Peyer's patch (tissue), 4 donors: ENCODE measurements at places on chromosomes 2 and 18. TPM values are rescaled to one million over a fixed set of nuclear protein-coding genes. Genes with fewer than 3 reads are reported as not detected.

DNA sequence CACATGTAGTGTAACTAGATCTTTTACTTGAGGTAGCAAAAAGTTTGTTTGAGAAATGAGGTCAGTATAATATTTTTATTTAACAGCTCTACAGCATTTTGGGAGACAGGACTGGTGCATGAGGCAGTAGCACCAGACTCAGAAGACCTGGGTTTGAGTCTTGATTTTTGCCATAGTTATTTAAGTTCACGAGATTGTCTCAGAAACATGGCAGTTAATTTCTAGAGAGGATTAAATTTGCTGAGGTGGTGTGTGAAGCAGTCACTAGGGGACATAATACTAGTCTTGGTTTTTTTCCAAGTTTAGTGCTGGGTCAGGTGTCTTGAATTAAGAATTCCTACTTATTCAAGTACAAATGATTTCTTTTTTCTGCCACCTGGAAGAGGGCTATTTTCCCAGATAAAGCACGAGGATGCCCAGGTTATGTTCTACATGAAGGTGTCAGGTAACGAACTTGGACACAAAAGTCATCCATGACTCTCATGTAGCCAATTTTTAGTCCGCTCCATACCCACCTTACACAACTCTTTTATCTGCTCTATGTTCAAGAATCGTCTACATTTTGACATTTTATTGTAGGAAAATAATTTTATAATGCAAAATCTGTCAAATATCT lies 1.4 kb downstream of the MARCHF7 start:
- no peak for DNase-seq
- H3K4me3 ChIP-seq: peak overlapping the region; percentile 98
- H3K36me3 ChIP-seq: no peaks in the 10 kb centered on the region
- H3K27me3 ChIP-seq: no peaks in the 10 kb centered on the region

- H3K4me1 ChIP-seq: no peaks in the 10 kb centered on the region
- H3K4me3 ChIP-seq: no peak overlapping the region
Measured at GRCh38 chr18:31680831-31681568, 3.4 kb downstream of the B4GALT6 start.

- no peak overlapping the region for H3K4me3 ChIP-seq
- no peaks in the 10 kb centered on the region for H3K4me1 ChIP-seq
- no peaks in the 10 kb centered on the region for H3K27me3 ChIP-seq
- no peaks in the 10 kb centered on the region for H3K36me3 ChIP-seq
- no peak for DNase-seq
Measured at GRCh38 chr18:9755615-9756014, 47.5 kb downstream of the RAB31 start.

The DYTN gene
- not detected for total RNA-seq

The PJVK gene
- 1.7 TPM for total RNA-seq

The DOK6 gene
- total RNA-seq: 0.83 TPM

- H3K27me3 ChIP-seq: no peaks in the 10 kb centered on the region
- no peaks in the 10 kb centered on the region for H3K4me1 ChIP-seq
- H3K27ac ChIP-seq: no peak overlapping the region
- no peak for DNase-seq
- no peak overlapping the region for H3K4me3 ChIP-seq
Measured at GRCh38 chr18:45839414-45840395, 14.2 kb downstream of the SIGLEC15 start.

DNA sequence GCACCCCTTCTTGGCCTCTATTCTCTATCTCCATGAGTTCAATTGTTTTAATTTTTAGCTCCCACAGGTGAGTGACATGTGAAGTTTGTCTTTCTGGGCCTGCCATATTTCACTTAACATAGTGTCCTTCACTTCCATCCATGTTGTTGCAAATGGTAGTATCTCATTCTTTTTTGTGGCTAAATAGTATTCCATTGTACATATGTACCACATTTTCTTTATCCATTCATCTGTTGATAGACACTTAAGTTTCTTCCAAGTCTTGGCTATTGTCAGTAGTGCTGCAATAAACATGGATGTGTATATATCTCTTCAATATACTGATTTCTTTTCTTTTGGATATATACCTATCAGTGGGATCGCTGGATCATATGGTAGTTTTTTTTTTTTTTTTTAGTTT lies 9.0 kb downstream of the STRADB start:
- DNase-seq: no peak
- H3K27ac ChIP-seq: no peak overlapping the region
- H3K27me3 ChIP-seq: no peaks in the 10 kb centered on the region
- H3K4me1 ChIP-seq: no peaks in the 10 kb centered on the region

The GALR1 gene
- total RNA-seq: 0.83 TPM

GRCh38 chr18:48191494-48191893 lies 217.7 kb downstream of the ZBTB7C start:
- no peak overlapping the region for H3K4me3 ChIP-seq
- no peak overlapping the region for H3K27ac ChIP-seq
- H3K4me1 ChIP-seq: peaks cover 5% of the 10 kb centered on the region
- H3K36me3 ChIP-seq: no peaks in the 10 kb centered on the region

DNA sequence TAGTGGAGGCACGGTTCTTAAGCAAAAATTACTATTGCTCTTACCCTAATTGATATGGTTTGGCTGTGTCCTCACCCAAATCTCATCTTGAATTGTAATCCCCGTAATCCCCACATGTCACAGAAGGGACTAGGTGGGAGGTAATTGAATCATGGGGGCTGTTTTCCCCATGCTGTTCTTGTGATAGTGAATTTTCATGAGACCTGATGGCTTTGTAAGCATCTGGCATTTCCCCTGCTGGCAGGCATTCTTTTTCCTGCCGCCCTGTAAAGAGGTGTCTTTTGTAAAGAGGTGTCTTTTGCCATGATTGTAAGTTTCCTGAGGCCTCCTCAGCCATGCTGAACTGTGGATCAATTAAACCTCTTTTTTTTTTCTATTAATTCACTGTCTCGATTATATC lies 1691.8 kb upstream of the SLC39A10 start:
- DNase-seq: no peak
- no peaks in the 10 kb centered on the region for H3K4me1 ChIP-seq
- no peaks in the 10 kb centered on the region for H3K36me3 ChIP-seq
- no peak overlapping the region for H3K27ac ChIP-seq
- no peak overlapping the region for H3K4me3 ChIP-seq
- H3K27me3 ChIP-seq: no peaks in the 10 kb centered on the region

DNA sequence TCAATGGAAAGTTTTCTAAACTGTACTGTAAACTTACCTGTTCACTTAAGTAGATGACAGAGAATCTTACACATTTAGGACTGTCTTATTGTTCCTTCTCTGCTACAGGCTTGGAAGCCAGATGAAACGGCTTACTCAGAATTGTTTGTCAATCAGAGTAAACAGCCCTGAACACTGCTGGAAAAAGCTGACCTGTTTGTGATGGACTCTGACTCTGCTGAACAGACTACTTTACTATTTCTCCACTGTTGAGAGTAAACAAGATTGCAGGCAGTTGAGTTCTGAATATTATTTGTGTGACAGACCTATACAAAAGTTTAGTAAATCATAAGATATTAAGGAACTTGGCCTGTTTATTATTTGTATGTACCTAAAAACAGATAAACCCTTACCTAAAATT lies 99.0 kb downstream of the NOL10 start:
- H3K27ac ChIP-seq: no peak overlapping the region
- H3K36me3 ChIP-seq: no peaks in the 10 kb centered on the region

DNA sequence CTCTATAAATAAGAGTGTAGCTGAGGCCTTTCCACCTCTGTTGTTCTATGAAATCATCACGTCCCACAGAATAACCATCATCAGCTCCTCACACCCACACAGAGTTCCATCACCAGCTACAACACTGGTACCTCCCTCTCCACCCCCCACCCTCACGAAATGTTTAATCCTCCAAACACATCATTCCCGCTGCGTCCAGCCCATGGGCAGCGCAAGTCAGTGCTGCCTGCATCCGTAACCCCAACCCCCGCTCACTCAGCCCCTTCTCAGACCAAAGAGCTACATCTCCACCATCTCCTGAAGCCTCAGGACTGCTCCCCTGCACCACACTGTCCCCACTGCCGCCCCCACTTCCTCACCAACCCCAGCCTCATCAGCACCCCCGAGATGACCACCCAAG lies 19.4 kb downstream of the DNMT3A start:
- no peaks in the 10 kb centered on the region for H3K4me1 ChIP-seq
- no peaks in the 10 kb centered on the region for H3K27me3 ChIP-seq
- DNase-seq: no peak
- H3K36me3 ChIP-seq: no peaks in the 10 kb centered on the region
- no peak overlapping the region for H3K27ac ChIP-seq

The CASP8 gene
- 37.3 TPM for total RNA-seq

DNA sequence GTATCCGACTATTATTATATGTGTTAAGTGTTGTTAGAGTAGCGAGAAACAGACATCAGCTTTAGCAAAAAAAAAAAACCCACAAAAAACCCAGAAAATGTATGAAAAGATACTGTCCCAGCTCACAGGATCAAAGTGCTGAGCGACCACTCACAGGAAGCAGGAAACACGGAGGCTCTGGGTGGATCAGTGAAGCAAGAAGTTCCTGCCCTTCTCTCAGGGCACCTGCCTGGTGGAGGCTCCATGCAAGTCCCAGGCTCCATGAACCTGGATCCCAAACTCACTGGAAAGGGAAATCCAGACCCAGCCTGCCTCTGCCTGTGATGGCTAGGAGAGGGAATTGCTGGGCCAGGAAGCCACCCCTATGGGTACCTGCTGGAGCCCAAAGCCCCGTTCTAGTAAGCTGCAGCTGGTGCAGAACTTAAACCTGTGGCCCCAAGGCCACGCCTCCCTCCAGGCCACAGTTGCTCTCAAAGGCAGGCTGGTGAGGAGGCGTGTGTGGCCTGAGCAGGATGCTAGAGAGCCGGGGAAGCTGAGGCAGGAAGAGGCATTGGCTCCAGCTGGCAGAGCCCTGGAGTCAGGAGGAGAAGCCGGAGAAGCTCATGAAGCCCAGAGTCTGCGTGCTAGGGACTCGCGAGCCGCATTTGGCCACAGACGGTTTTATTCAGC lies 63.5 kb upstream of the TAF1B start:
- no peaks in the 10 kb centered on the region for H3K27me3 ChIP-seq
- peaks cover 34% of the 10 kb centered on the region for H3K4me1 ChIP-seq
- H3K36me3 ChIP-seq: no peaks in the 10 kb centered on the region
- no peak for DNase-seq
- H3K27ac ChIP-seq: no peak overlapping the region

DNA sequence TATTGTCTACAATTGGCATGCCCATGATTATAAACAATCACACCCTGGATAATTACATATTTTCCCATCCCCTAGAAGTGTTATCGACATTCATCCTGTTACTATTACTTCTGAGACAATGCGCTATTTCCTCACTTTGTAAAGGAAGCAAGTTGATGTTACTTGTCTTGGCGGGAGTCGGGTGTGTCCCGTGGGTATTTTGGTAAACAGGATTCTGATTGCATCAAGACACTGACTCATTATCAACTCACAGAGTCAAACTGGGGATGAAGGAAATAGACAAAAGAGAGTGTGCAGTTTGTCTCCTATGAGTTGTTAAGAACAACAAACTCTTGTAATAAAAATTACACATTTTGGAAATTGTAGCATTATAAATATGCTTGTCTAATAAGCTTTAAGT lies 142.7 kb downstream of the GALR1 start:
- H3K36me3 ChIP-seq: no peaks in the 10 kb centered on the region
- no peak overlapping the region for H3K4me3 ChIP-seq
- no peak overlapping the region for H3K27ac ChIP-seq
- H3K27me3 ChIP-seq: no peaks in the 10 kb centered on the region
- no peak for DNase-seq

The RSAD2 gene
- total RNA-seq: 2.3 TPM

GRCh38 chr2:68769586-68770270 lies 35.1 kb downstream of the ARHGAP25 start:
- peak overlapping the region; percentile 75 for H3K27ac ChIP-seq
- H3K27me3 ChIP-seq: no peaks in the 10 kb centered on the region
- no peak for DNase-seq
- H3K4me3 ChIP-seq: no peak overlapping the region
- H3K36me3 ChIP-seq: no peaks in the 10 kb centered on the region
- peaks cover 17% of the 10 kb centered on the region for H3K4me1 ChIP-seq

GRCh38 chr2:24768601-24769000 lies 24.6 kb downstream of the PTRHD1 start:
- no peaks in the 10 kb centered on the region for H3K27me3 ChIP-seq
- DNase-seq: no peak
- H3K4me1 ChIP-seq: no peaks in the 10 kb centered on the region
- H3K27ac ChIP-seq: no peak overlapping the region
- no peaks in the 10 kb centered on the region for H3K36me3 ChIP-seq

The TSPYL6 gene
- not detected for total RNA-seq

The GBX2 gene
- not detected for total RNA-seq

The FAM124B gene
- total RNA-seq: 0.94 TPM
